ENCODE measurements at places on chromosomes 7 and 10. TPM values are rescaled to one million over a fixed set of nuclear protein-coding genes. Genes with fewer than 3 reads are reported as not detected.

The EPHA1 gene
- 0.21 TPM for total RNA-seq

The TMEM176A gene
- not detected for total RNA-seq

The FASTK gene
- 82.0 TPM for total RNA-seq

The RINT1 gene
- total RNA-seq = 17.2 TPM

The TMEM213 gene
- not detected for total RNA-seq

The KEL gene
- total RNA-seq = 1.7 TPM

The HOXA3 gene
- total RNA-seq = 0.08 TPM

The GPER1 gene
- total RNA-seq = 7.7 TPM

The MKX gene
- not detected for total RNA-seq

The PON1 gene
- 0.26 TPM for total RNA-seq

The AKR1D1 gene
- total RNA-seq = not detected

The UTF1 gene
- total RNA-seq = not detected

The RBM28 gene
- 47.0 TPM for total RNA-seq

The MYL7 gene
- total RNA-seq = not detected

The PRSS1 gene
- 12.4 TPM for total RNA-seq

The PTPN20 gene
- total RNA-seq = 0.26 TPM

The UCMA gene
- not detected for total RNA-seq

The OPALIN gene
- total RNA-seq = not detected

The LIPN gene
- total RNA-seq = not detected

The FLNC gene
- total RNA-seq = 0.21 TPM

The VPS26A gene
- total RNA-seq = 29.0 TPM

The FAM149B1 gene
- 8.3 TPM for total RNA-seq
